ENCODE measurements at places on chromosomes 3 and 15. TPM values are rescaled to one million over a fixed set of nuclear protein-coding genes. Genes with fewer than 3 reads are reported as not detected.

KLF15 gene
- 4.4 TPM for total RNA-seq

GRCh38 chr15:79539401-79539800, 107.3 kb downstream of the MINAR1 start:
- no peaks in the 10 kb centered on the region for H3K4me1 ChIP-seq
- no peaks in the 10 kb centered on the region for H3K36me3 ChIP-seq
- H3K27me3 ChIP-seq: no peaks in the 10 kb centered on the region

CCDC191 gene
- total RNA-seq: 4.0 TPM

DNA sequence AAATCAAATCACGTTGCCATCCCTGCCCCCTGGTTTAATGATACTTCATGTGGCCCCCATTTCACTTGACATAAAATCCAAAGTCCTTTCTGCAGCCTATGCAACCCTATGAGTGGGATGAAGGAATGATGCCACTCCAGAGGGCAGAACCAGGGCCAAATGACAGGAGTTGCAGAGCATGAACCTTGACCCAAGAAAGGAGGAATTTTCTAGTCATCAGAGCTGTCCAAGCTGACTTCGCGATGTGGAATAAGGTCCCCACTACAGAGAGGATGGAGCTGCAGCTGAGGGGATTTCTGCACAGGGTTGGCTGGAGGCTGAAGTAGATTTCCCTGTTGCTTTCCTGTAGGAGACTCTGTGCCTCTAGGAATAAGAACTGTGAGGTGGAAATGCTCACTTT, 15.8 kb upstream of the EPHB3 start:
- no peaks in the 10 kb centered on the region for H3K36me3 ChIP-seq
- no peak overlapping the region for H3K4me3 ChIP-seq
- DNase-seq: peak; percentile 61
- no peaks in the 10 kb centered on the region for H3K4me1 ChIP-seq

DNA sequence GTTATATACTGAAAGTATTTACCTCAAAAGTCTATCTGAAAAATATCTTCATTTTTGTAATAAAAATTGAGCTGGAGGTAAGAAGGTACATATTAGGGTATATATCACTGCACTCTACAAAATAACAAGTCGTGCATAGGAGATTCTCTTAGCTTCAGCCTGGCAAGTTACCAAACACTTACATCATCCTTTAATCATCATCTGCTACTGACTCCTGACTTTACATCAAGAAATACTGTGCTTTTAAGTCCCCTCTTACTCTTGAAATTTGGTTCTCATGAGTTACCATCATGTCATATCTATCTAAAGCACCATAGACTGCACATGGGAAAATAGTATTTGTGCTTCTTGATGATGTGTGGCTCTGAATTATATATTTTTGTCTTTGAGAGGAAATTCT, 50.8 kb downstream of the LYSMD4 start:
- H3K27ac ChIP-seq: peak overlapping the region; percentile 60
- H3K36me3 ChIP-seq: peaks cover 24% of the 10 kb centered on the region

- peaks cover 15% of the 10 kb centered on the region for H3K36me3 ChIP-seq
- H3K27me3 ChIP-seq: no peaks in the 10 kb centered on the region
- no peak overlapping the region for H3K4me3 ChIP-seq
Measured at GRCh38 chr15:52658955-52659354, 20.2 kb downstream of the ATOSA start.

DNA sequence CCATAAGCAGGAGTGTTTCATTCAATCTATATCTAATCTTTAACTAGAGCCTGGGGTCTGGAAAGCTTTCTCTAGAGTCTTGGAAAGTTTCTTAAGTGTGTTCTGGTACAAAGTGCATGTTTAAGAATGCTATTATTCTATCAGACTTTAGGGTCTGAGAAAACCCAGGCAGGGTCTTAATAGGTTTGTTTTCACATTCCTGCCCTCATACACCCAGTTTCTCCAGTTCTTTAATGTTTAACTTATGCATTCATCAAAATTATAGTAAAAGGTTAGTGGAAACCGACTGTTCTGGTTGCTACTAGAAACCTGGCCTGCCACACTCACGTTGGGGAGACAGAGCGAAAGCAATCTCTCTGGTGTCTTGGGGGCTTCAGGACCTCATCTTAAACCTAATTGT, 102.9 kb upstream of the WDR72 start:
- H3K4me3 ChIP-seq: no peak overlapping the region
- no peaks in the 10 kb centered on the region for H3K4me1 ChIP-seq
- H3K27me3 ChIP-seq: no peaks in the 10 kb centered on the region
- no peak for DNase-seq
- no peaks in the 10 kb centered on the region for H3K36me3 ChIP-seq

- no peak for DNase-seq
- no peak overlapping the region for H3K27ac ChIP-seq
- H3K4me3 ChIP-seq: no peak overlapping the region
- H3K27me3 ChIP-seq: no peaks in the 10 kb centered on the region
- no peaks in the 10 kb centered on the region for H3K4me1 ChIP-seq
Measured at GRCh38 chr3:40248591-40248990, 60.9 kb upstream of the EIF1B start.

PIK3CA gene
- 29.8 TPM for total RNA-seq

STRIT1 gene
- total RNA-seq: not detected

DNA sequence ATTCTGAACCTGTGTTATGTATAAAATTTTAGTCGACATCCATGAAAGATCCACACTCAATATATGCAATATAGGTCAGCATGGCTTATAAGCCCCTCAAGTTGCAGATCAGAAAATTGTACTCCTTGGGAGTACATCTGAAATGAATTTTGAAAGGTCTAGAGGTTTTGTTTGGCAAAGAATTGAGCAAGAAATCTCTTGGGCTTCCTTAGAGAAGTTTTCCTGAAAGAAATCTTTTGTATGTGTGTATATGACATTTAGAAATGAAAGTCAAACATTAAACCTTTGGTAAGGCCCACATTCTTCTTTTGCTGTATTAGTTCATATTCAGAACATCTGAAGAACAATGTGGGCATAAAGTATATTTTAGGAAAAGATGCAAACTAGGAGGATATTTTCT, 1006.6 kb downstream of the NAALADL2 start:
- H3K27ac ChIP-seq: no peak overlapping the region
- H3K27me3 ChIP-seq: no peaks in the 10 kb centered on the region
- no peaks in the 10 kb centered on the region for H3K4me1 ChIP-seq
- no peaks in the 10 kb centered on the region for H3K36me3 ChIP-seq
- DNase-seq: no peak

DNA sequence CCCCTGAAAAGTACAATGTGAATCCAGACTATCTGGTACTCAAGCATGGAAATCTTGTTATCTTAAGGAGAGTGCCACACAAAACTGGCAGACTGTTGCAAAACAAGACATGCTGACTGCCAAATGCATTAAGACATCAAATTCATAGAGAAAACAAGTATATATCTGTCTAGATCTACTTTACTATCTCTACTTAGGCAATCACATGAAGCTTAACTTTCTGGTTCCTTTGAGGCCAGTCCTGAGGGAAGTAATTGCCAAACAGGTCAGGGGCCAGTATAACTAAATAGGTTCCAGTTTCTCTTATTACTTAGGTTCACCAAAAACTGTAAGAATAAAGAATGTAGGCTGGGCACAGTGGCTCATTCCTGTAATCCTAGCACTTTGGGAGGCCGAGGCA, 15.9 kb upstream of the SLC4A7 start:
- H3K4me1 ChIP-seq: peaks cover 19% of the 10 kb centered on the region
- DNase-seq: no peak
- H3K36me3 ChIP-seq: no peaks in the 10 kb centered on the region
- no peak overlapping the region for H3K27ac ChIP-seq
- no peaks in the 10 kb centered on the region for H3K27me3 ChIP-seq
- H3K4me3 ChIP-seq: no peak overlapping the region

- peaks cover 26% of the 10 kb centered on the region for H3K4me1 ChIP-seq
- H3K36me3 ChIP-seq: no peaks in the 10 kb centered on the region
- no peak overlapping the region for H3K27ac ChIP-seq
- no peak for DNase-seq
- no peaks in the 10 kb centered on the region for H3K27me3 ChIP-seq
Measured at GRCh38 chr3:4580346-4581123, 87.4 kb downstream of the ITPR1 start.

- DNase-seq: no peak
- H3K4me1 ChIP-seq: peaks cover 27% of the 10 kb centered on the region
Measured at GRCh38 chr3:132445817-132446216, 28.5 kb downstream of the DNAJC13 start.

GRCh38 chr15:75215107-75216004, 13.7 kb downstream of the C15orf39 start:
- DNase-seq: no peak
- H3K27ac ChIP-seq: no peak overlapping the region
- H3K4me1 ChIP-seq: no peaks in the 10 kb centered on the region
- H3K36me3 ChIP-seq: peaks cover 26% of the 10 kb centered on the region

Measured in osteoblast (primary cell).